ENCODE measurements at places on chromosomes 13 and 19. TPM values are rescaled to one million over a fixed set of nuclear protein-coding genes. Genes with fewer than 3 reads are reported as not detected.

- DNase-seq, result no peak
These were observed 572.0 kb downstream of the IRS2 start for GRCh38 chr13:109214393-109214792.

DNA sequence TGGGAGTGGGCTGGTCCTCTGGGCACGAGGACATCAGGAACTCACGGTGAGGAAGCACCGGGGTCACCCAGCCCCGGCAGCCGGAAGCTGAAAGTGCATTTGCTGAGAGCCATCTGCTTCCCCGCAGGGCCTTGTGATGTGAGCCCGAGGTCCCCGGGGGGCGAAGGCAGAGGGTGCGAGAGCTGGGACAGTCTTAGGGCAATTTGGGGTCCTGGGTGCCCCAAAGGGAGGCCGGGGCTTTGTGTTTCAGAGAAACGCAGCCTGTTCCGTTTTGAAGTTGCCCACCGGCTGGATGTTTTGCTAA is 4.8 kb downstream of the F2RL3 start:
- DNase-seq, result no peak

DNA sequence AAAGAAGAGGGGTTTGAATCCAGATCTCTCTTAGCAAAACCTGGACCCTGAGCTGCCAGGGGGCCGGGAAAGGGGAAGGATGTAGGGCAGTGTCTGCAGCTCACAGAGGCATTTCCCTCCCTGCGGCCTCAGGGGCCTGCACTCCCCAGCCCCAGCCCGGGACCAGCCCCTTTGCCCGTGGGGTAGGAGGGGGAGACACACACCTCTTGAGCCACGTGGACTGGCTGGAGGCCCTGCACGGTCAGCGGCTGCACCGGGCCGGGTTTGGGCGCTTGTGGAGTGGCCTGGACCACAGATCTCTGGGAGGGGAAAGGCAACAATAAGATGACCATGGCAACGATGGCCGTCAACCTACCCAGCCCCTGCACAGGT is 26.9 kb downstream of the RFX1 start:
- DNase-seq, result no peak

- no peak for DNase-seq
These were observed 309.2 kb downstream of the FGF9 start for GRCh38 chr13:21980049-21980448.

GRCh38 chr13:78084401-78084800 is 165.8 kb upstream of the EDNRB start:
- DNase-seq, result no peak

DNA sequence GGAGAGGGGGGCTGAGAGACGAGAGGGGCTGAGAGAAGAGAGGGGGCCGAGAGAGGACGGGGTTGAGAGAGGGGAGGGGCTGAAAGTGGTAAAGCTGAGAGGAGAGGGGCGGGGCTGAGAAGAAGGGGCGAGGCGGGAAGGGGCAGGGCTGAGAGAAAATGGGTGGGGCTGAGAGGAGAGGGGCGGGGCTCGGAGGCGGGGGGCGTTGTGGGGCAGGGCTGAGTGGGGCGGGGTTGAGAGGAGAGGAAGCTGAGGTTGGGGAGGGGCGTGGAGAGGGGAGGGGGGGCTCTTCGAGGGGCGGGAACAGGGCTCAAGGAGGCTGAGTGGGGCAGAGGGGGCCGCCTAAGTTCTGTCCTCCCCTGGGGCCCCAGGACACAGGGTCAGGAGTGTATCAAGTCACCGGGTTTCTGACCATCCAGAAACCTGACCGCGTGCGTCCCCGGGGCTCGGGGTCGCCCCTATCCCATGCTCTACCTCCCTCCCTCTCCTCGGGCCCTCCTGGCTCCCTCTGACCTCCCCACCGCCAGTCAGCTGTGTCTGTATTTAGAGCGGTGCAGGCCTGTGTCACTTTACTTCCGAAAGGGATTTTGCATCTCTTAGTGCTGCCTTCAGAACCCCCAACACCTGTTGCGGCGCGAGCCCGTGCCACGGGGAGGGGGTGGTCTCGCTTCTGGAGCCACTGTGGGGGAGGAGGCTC is 38.6 kb upstream of the SEMA6B start:
- DNase-seq, result no peak

DNA sequence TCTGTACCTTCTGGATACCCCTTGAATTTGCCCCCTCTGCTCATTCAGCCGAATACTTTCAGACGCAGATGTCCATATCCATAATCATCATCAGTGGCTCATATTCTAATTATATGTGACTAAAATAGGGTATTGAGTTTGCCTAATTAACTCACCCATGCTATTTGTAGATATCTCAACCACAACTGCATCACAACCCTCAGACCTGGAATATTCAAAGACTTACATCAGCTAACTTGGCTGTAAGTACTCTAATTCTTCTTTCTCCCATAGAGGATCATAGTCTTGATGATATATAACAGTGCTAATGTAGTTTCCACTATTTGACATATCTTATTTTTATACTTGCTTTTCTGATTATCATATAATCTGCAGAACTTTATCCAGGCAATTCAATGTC is 35.8 kb downstream of the RXFP2 start:
- no peak for DNase-seq

- DNase-seq, result no peak
These were observed 184.2 kb downstream of the LACC1 start for GRCh38 chr13:44063881-44064280.

Gene MIR17HG
- polyA plus RNA-seq, result 7.0 TPM

DNA sequence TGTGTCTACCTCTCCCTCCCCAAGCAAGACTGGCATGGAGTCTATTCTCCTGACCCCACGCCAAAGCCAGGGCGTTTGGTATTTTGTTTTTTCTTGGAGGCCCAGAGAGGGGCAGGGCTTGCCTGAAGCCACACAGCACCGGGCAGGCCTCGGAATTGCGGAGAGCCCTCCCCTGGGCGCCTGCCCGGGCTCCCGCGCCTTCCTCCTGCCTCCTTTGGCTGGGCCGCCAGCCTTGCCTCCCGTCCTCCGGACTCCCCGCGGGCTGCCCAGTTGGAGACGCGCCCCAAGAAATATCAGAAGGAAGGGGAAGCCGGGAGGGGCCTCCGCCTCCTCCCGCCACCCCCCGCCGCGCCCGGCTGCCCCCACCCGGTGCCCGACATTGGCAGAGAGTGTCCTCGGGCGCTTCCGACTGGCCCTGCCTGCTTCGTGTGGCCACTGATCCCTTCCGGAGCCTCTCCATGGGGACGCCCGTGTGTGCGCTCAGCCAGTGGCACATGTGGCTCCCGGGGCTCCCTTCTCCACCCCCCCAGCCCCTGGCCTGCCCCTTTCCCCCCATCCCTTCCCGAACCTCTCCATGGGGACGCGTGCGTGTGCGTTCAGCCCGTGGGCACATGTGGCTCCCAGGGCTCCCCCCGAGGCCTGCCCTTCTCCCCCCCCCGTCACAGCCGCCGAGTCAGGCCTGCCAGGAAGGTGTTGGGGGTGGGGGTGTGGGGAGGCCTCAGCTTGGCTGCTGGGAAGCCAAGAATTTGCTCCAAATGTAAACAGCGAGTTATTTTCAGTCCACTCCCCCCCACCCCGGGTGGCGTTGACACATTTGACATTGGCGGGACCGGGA is 37.3 kb downstream of the NFIC start:
- peak; percentile 58 for DNase-seq

Gene SLC17A7
- 0.43 TPM for polyA plus RNA-seq

GRCh38 chr13:113315992-113316391 is 19.0 kb downstream of the LAMP1 start:
- DNase-seq, result no peak

Gene KCNC3
- 55.2 TPM for polyA plus RNA-seq

DNA sequence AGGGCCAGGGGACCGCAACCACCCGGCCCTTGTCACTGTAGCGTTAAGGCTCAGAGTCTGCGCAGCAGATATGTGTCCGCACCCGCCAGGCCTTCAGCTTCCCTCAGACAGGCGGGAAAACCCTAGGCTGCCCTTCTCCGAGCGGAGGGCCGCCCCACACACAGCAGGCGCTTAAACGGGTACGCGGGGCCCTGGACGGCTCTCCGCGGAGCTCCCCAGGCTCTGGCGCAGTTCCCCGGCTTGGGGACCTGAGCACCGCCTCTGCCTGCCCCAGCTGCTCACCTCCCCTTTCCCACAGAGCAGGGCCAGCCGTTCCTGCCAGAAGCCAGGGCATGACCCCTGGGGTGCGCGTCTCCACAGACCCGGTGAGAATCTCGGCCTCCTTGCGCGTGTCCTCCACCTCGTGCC is 593 bp downstream of the ZNF135 start:
- DNase-seq, result no peak

Gene ZNF844
- 34.0 TPM for polyA plus RNA-seq

DNA sequence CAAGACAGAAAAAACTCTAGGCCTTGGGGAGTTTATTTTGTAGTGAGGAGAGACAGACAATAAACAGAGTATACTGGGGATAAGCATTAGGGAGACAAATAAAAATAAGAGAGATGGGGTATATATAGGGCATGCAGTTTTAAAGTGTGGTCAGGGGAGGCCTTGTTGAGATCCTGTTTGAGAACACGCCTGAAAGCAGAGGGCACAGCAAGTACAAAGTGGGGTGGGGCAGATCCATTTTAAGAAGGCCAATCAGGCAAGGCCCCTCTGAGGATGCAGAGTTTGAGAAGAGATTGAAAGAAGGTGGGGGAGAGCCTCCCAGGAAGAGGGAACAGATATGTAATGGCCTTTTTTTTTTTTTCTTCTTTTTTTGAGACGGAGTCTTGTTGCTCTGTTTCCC is 2.1 kb downstream of the PPP2R1A start:
- DNase-seq, result no peak

Gene ZMYM5
- 35.4 TPM for polyA plus RNA-seq

Gene COPE
- polyA plus RNA-seq, result 89.5 TPM

- DNase-seq, result no peak
These were observed 24.3 kb downstream of the AMER2 start for GRCh38 chr13:25147638-25148401.

GRCh38 chr13:73368608-73369007 is 309.8 kb downstream of the KLF5 start:
- DNase-seq, result no peak

All from left kidney (tissue), 8 donors.